ENCODE measurements at places on chromosomes 1 and 21.

DNA sequence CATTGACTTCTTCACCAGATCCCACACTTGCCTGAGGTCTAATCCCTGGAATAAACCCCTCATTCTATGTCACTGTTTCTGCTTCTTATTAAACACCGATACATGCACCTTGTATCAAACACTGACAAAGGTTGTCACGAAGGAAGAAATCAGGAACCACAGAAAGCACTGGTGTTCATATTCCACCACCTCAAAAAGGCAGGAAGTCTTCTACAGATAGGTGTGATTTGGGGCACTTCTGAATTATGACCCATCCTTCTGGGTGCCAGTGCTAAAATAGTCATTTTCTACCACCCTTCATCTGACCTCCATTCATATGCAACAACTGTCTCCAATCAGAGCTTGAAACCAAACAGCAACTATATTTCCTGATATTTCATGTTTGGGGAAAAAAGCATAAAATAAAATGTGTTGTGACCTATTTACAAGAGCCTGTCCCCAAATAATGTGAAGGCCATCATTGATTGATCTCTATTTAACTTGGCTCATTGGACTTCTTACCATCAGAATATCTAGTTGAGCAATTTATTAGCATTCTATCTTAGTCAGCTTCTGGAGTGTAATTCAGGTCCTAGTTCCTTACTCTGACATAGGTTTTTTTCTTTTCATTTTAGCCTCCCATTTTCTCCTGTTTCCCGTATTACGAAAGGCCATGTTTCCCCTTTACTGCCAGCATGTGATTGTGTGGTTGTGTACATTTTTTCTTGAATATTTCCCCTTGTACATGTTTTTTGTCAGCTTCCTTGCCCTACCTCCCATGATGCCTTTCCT is 43.1 kb downstream of the DUSP10 start:
- DNase-seq: no peak
- no peak overlapping the region for H3K4me3 ChIP-seq
- no peaks in the 10 kb centered on the region for H3K4me1 ChIP-seq

- H3K4me3 ChIP-seq: no peak overlapping the region
- no peaks in the 10 kb centered on the region for H3K4me1 ChIP-seq
- DNase-seq: no peak
- H3K27me3 ChIP-seq: no peaks in the 10 kb centered on the region
- H3K36me3 ChIP-seq: peaks cover 5% of the 10 kb centered on the region
Measured at GRCh38 chr1:167911413-167911812, 2.5 kb downstream of the ADCY10 start.

DNA sequence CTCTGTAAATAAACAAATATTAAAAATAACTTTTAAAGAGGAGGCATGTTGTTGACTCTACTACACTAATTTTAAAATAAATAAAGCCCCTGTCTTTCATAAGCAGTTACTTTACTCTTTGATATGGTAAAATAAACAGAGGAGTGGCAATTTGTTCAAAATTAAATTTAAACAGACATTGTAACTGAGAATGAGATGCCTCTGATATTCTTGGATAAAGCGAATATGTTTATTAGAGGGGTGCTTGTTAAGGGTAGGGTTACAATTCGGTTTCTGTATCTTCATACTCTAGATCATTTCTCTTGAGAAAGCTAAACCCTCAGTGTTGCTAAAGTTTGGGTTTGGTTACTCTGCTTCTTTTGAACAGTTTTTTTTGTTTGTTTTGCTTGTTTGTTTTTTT is 19.6 kb downstream of the LPAR3 start:
- no peak overlapping the region for H3K27ac ChIP-seq
- no peak overlapping the region for H3K4me3 ChIP-seq
- DNase-seq: no peak
- no peaks in the 10 kb centered on the region for H3K4me1 ChIP-seq
- no peaks in the 10 kb centered on the region for H3K27me3 ChIP-seq

- no peaks in the 10 kb centered on the region for H3K4me1 ChIP-seq
- DNase-seq: no peak
- H3K36me3 ChIP-seq: no peaks in the 10 kb centered on the region
- no peak overlapping the region for H3K4me3 ChIP-seq
Measured at GRCh38 chr1:23473037-23473800, 10.8 kb downstream of the ASAP3 start.

- peaks cover 45% of the 10 kb centered on the region for H3K36me3 ChIP-seq
- DNase-seq: no peak
- H3K4me3 ChIP-seq: no peak overlapping the region
- no peaks in the 10 kb centered on the region for H3K4me1 ChIP-seq
Measured at GRCh38 chr1:230682882-230683610, 30.9 kb downstream of the AGT start.

DNA sequence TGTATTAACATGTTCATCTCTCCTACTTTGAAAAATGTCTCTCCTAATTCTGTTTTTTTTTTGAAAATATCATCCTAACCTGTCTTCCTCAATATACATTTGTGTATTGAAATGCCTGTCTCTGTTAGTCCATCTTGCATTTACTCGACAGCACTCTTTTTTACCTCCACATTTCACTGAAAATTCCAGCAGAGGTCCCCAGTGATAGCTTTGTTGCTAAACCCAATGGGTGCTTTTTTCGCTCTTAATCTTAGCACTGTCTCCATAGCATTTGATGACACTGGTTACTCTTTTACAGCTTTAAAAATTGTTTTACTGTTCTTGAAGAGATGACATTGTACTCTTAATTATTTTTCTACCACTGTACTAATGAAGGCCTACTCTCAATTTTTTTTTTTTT is 10.8 kb downstream of the OSBPL9 start:
- no peak overlapping the region for H3K4me3 ChIP-seq
- H3K4me1 ChIP-seq: peaks cover 3% of the 10 kb centered on the region
- H3K27ac ChIP-seq: no peak overlapping the region
- DNase-seq: no peak
- no peaks in the 10 kb centered on the region for H3K27me3 ChIP-seq
- no peaks in the 10 kb centered on the region for H3K36me3 ChIP-seq

DNA sequence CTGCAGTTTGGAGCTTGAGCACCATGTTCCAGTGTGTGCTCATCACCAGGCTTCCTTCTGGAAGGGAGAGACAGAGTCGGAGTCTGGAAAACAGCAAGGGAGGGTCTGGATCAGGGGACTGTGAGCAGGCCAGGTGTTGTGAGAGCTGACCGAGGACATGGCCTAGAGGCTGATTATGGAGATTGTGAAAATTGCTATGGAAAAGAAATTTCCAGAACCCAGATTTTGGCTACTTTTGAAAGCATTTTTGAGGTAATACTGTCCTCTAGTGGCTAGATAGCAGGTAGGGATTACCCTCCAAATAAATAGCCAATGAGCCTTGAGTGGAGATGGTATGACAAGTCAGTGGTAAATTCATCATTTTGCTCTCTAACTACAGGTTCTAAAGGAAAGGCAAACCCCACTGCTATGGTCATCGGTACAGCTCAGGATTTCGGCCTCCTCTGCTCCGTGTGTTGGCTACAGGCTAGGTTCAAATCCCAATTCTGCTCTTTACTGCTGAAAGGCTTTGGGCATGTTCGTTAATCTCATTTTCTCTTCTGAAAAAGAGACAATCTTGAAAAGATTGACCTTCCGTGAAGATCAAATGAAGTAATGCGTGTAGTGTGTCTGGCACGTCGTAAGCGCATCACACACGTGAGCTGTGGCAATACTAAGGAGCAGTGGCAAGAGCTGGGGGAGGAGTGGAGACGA is 1.0 kb upstream of the HAO2 start:
- no peak overlapping the region for H3K4me3 ChIP-seq
- H3K36me3 ChIP-seq: no peaks in the 10 kb centered on the region
- no peak for DNase-seq
- H3K27me3 ChIP-seq: no peaks in the 10 kb centered on the region

DNA sequence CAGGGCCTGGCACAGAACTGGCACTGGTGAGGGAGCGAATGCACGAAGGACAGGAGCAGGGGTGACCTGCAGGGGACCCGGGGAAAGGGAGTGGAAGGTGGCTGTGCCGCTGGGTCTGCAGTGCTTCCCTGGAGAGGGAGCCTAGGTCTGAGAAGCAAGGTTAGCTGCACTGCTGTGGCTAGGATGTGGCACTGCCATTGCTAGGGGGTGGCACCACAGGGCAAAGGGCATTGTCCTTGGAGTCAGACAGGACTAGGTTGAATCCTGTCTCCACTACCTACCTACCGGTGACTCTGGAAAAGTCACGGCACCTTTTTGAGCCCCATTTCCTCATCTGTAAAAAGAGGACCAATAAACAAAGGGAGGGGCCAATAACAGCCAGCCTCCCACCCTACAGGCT is 28.3 kb downstream of the SLC1A7 start:
- H3K27ac ChIP-seq: no peak overlapping the region
- DNase-seq: no peak
- peaks cover 29% of the 10 kb centered on the region for H3K4me1 ChIP-seq
- no peaks in the 10 kb centered on the region for H3K36me3 ChIP-seq
- no peak overlapping the region for H3K4me3 ChIP-seq
- no peaks in the 10 kb centered on the region for H3K27me3 ChIP-seq

DNA sequence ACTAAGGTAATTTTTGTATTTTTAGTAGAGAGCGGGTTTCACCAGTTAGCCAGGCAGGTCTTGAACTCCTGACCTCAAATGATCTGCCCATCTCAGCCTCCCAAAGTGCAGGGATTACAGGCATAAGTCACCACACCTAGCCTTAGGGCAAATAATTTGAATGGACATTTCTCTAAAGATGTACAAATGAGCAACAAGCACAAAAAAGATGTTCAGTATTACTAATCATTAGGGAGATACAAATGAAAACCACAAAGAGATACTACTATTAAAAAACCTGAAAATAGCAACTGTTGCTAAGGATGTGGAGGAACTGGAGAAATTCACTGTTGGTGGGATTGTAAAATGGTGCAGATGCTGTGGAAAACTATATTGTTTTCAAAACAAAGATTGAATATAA is 79.1 kb downstream of the GABPA start:
- no peaks in the 10 kb centered on the region for H3K4me1 ChIP-seq
- no peaks in the 10 kb centered on the region for H3K36me3 ChIP-seq
- H3K4me3 ChIP-seq: no peak overlapping the region
- H3K27me3 ChIP-seq: no peaks in the 10 kb centered on the region
- no peak for DNase-seq

GRCh38 chr1:40892354-40892753 is 30.2 kb upstream of the CITED4 start:
- no peak for DNase-seq
- no peaks in the 10 kb centered on the region for H3K36me3 ChIP-seq
- H3K27me3 ChIP-seq: no peaks in the 10 kb centered on the region
- no peaks in the 10 kb centered on the region for H3K4me1 ChIP-seq

DNA sequence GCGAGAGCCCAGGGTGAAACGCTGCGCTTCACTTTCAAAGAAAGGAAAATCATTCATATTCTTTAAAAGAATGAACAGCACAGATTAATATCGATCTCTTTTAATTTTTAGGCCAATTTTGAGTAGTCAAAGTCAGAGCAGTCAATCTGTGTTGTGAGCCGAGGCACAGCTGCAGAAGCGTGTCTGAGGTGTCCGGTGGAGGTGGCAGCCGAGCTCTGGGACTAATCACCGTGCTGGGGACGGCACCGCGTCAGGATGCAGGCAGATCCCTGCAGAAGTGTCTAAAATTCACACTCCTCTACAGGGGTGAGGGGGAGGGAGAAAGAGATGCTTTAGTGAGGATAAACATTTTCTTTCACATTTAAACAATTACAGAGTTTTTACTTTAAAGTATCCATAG is 4.1 kb downstream of the TFF1 start:
- H3K4me3 ChIP-seq: no peak overlapping the region
- no peaks in the 10 kb centered on the region for H3K36me3 ChIP-seq
- H3K4me1 ChIP-seq: no peaks in the 10 kb centered on the region

DNA sequence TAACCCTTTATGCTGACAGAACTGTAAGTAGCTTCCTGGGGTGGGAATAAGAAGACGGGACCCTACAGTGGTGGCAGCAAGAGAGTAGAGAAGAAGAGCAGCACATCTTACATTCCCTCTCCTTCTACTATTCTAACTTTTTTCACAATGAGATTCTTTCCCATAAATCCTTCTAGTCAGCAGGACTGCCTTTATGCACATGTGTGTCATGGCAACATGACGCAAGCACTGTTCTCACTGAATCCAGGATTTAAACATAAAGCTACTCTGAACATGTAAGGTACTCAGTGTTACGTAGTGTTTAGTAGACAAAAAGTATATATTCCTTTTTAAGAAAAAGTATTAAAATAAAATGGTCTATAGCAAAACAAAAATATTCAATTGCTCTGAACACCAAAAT is 309.7 kb upstream of the LYPLAL1 start:
- H3K36me3 ChIP-seq: no peaks in the 10 kb centered on the region
- no peak overlapping the region for H3K4me3 ChIP-seq
- H3K27ac ChIP-seq: no peak overlapping the region
- no peak for DNase-seq
- H3K27me3 ChIP-seq: no peaks in the 10 kb centered on the region

DNA sequence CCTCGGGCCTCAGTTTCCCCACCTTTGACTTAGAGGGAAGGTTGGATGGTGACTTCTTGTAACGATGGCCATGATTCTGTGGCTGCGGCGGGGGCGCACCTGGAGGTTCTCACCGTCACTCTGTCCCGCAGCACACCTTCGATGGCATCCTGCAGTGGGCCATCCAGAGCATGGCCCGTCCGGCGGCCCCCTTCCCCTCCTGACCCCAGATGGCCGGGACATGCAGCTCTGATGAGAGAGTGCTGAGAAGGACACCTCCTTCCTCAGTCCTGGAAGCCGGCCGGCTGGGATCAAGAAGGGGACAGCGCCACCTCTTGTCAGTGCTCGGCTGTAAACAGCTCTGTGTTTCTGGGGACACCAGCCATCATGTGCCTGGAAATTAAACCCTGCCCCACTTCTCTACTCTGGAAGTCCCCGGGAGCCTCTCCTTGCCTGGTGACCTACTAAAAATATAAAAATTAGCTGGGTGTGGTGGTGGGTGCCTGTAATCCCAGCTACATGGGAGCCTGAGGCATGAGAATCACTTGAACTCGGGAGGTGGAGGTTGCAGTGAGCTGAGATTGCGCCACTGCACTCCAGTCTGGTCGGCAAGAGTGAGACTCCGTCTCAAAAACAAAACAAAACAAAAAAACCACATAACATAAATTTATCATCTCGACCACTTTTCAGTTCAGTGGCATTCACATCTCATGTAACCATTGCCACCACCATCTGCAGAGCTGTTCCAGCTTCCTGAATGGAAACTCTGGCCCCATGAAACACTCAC is 2.1 kb upstream of the PFKL start:
- peak; percentile 93 for DNase-seq
- no peaks in the 10 kb centered on the region for H3K27me3 ChIP-seq
- no peak overlapping the region for H3K4me3 ChIP-seq
- no peaks in the 10 kb centered on the region for H3K36me3 ChIP-seq
- H3K27ac ChIP-seq: no peak overlapping the region
- peaks cover 54% of the 10 kb centered on the region for H3K4me1 ChIP-seq

DNA sequence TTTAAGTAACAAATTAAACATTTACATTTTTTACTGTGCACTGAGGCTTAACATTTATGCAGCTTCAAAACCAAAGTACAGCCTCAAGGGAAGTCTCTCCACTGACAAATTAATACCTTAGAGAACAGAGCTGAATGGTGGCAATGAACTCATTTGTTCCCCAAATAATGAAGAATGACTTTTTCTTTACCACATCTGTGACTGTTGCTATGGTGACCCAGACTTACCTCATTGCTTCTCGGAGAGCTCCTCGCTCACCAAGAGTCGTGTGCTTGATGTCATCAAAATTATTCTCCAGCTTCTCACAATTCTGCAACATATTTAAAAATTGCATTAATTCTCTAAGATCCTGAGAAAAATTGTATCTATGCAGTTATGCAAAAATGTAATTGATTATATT is 92.9 kb downstream of the DPYD start:
- H3K4me3 ChIP-seq: no peak overlapping the region
- no peaks in the 10 kb centered on the region for H3K36me3 ChIP-seq
- no peaks in the 10 kb centered on the region for H3K4me1 ChIP-seq
